ENCODE measurements at places on chromosomes 13 and 19.

DNA sequence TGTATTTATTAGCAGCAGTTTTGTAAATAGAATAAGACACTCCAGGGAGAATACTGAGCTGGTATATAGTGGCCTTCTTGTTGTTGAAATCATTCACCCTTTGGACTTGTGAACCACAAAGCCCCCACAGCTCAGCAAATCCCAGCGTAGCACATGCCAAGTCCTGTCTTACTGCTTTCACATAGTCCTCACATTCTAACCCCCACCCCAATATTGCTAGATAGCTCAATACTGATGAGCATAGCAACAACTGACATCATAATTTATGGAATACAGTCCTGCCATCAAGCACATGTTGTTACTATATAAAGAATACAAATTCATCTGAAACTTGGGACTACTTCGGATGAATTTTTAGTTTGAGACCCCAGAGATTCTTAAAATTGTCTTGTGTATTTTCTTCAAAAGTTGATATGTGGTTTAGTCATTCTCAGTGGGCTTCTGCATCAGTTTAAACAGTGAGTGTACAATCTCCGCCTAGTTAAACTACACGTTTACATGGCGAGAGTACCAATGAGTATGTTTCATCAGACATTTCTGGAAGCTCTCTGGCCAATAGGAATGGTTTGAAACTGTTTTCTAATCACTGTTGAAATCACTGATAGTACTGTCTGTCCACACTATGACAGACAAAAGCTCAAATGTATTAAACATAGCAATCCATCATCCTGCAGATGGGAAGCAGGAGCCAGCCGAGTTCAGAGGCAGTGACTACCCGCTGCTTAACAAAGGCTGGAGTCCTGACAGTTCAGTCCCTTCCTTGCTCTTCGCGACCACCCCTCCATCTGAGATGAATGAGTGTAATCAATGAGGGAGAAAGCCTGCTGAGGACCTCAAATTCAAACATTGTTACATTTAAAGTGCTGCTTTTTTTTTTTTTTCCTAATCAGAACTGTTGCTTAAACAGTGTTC, 15.2 kb downstream of the DACH1 start:
- no peaks in the 10 kb centered on the region for H3K4me1 ChIP-seq
- H3K36me3 ChIP-seq: no peaks in the 10 kb centered on the region
- H3K4me3 ChIP-seq: no peak overlapping the region
- no peaks in the 10 kb centered on the region for H3K27me3 ChIP-seq

DNA sequence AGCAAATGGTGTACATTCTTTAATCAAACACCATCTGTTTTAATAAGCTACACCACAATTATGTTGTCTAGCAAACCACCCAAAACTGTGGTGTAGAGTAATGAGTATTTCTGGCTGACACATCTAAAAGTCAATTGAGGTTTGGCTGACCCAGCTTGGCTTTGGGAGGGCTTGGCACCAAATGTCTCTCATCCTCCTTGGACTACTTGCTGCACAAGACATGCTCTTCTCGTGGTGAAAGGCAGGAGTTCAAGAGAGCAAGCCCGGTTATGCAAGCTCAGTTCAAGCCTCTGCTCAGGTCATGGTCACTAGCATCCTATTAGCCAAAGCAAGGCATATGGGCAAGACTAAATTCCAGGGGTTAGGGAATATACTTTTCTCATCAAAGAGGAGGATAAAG, 37.1 kb downstream of the LACC1 start:
- H3K27me3 ChIP-seq: no peaks in the 10 kb centered on the region
- no peaks in the 10 kb centered on the region for H3K36me3 ChIP-seq
- H3K4me3 ChIP-seq: no peak overlapping the region
- peak; percentile 29 for DNase-seq

- peaks cover 3% of the 10 kb centered on the region for H3K36me3 ChIP-seq
- H3K4me3 ChIP-seq: no peak overlapping the region
- H3K4me1 ChIP-seq: no peaks in the 10 kb centered on the region
- H3K27me3 ChIP-seq: no peaks in the 10 kb centered on the region
These were observed 182.2 kb downstream of the KDM4B start for GRCh38 chr19:5150902-5151741.

GRCh38 chr19:29715701-29716581, 880 bp upstream of the C19orf12 start:
- no peaks in the 10 kb centered on the region for H3K27me3 ChIP-seq
- no peaks in the 10 kb centered on the region for H3K36me3 ChIP-seq
- no peak for DNase-seq
- peak overlapping the region; percentile 78 for H3K4me3 ChIP-seq
- H3K27ac ChIP-seq: peak overlapping the region; percentile 82
